CD4-positive, CD25-positive, alpha-beta regulatory T cell (primary cell): ENCODE measurements at places on chromosomes 3 and 15.

GRCh38 chr3:156535162-156535627 is 19.7 kb downstream of the SSR3 start:
- no peak for DNase-seq

- DNase-seq: no peak
These were observed 117.1 kb upstream of the UBP1 start for GRCh38 chr3:33557279-33557678.

DNA sequence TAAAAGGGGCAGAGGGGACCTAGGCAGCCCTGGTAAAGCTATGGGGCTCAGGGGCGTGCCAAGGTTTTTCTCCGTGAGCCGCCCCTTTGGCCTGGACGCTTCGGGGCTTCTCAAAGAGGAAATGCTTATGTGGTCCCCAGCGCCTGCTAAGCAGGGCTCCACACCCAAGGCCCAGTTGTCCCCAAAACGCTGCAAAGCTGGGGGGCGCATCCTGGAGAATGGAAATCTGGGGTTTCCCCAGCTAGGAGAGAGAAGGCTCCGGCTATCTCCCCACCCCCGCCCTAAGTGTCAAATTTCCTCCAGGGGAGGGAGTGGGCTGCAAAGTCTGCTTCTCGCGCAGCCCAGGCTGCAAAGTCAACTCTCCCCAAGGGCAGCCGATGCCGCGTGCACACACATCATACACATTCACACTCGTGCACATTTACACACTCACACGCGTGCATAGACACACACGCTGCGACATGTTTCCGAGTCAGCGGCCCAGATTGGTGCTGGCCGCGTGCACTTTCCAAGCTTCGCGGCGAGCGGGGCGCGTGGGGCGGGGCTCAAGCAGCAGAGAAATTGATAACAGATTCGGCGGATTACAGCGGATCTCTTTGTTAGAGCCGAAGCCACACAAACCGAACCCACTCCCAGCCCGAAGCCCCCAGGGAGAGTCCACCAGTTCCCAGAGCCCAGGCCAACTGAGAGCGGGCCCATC is 4.5 kb downstream of the WNT5A start:
- no peak for DNase-seq

DNA sequence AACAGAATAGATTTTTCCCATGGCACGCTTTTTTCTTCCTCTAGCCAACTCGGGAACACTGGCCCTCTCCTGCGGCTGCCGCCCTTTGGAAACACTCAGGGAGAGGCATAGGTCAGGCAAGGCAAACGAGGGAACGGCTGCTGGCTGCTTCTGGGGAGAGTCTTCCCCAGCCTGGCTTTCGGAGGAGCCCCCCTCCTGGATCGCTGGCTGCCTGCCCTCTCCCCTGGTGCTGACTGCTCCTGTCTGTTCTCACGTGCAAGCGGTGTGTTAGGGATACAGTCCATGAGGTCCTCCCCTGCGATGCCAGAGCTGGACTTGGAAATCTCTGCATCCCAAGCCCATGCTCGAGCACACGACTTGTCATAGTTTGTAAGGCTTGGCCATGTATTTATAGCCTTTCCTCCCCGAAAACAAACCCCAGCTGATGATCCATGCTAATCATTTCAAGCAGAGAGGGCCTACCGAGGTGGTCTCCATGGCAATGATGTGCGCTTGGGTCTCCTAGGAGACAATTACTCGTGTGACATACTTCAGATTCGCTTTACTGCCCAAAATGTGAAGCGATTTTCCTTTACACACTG is 315.6 kb upstream of the ATP10A start:
- no peak for DNase-seq

GRCh38 chr3:193016437-193016901 is 98.8 kb upstream of the MB21D2 start:
- no peak for DNase-seq

DNA sequence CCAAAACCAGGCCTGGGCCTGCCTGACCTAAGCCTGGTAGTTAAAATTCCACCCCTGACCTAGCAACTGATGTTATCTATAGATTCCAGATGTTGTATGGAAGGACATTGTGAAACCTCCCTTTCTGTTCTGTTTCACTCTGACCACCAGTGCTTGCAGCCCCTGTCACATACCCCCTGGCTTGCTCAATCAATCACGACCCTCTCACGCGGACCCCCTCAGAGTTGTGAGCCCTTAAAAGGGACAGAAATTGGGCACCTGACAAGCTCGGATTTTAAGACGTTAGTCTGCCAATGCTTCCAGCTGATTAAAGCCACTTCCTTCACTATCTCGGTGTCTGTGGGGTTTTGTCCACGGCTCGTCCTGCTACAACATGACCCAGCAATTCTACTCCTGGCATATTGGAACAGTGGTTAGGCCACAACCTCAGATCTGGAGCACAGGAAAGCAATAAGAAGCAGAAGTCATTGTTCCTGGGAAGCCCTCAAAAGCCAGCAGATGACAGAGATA is 36.7 kb upstream of the LHFPL4 start:
- DNase-seq: no peak

- no peak for DNase-seq
These were observed 13.9 kb upstream of the ANPEP start for GRCh38 chr15:89828281-89829145.

DNA sequence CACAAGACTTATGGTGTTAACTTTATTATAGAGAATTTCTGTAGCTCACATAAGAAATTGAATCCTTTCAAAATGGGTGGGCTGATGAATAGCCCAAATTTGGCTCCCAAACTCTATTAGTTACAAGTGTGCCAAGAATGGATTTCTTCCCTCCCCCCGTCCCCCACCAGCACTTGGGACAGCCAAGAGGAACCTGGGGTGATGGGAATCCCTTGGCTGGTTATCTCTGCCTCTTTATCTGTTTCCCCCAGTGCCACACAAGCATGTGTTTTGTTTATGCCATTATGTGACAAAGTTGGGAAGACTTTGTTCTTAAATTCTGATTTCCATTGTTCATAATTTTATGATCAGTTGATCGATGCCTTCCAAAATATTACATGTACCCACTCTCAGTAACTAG is 28.3 kb downstream of the CMSS1 start:
- no peak for DNase-seq

GRCh38 chr3:57701781-57702180 is 8.9 kb upstream of the DENND6A start:
- no peak for DNase-seq

DNA sequence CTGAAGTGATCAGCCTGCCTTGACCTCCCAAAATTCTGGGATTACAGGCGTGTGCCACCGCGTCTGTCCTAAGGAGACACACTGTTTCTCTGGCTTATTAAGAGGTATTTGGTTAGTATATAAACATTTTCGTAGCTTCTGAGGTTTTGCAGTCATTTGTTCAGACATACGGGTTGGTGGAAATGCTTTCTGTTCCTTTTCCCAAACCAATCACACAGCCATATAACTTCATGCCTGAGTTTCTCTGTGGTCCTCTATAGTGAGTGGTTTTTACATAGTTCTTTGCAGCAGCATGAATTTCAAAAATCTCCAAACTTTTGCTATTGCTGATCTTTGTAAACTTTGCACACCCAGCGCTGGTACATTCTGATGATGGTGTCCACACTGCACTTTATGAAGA is 100.5 kb downstream of the AKAP13 start:
- no peak for DNase-seq

DNA sequence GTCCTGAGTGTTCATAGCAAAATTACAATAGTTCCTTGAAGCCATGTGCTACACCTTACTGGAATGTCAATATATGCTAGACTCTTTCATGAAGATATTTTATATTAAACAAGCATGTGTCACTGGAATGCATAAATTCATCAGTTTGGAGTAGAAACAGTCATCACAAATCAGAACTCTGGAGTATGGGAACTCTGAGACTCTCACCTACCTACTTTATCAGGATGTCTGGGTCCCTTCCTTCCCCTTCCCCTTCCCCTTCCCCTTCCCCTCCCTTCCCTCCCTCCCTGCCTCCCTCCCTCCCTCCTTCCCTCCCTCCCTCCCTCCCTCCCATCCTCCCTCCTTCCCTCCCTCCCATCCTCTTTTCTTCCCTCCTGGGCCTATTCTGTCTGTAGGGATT is 144.7 kb upstream of the PEX5L start:
- no peak for DNase-seq

DNA sequence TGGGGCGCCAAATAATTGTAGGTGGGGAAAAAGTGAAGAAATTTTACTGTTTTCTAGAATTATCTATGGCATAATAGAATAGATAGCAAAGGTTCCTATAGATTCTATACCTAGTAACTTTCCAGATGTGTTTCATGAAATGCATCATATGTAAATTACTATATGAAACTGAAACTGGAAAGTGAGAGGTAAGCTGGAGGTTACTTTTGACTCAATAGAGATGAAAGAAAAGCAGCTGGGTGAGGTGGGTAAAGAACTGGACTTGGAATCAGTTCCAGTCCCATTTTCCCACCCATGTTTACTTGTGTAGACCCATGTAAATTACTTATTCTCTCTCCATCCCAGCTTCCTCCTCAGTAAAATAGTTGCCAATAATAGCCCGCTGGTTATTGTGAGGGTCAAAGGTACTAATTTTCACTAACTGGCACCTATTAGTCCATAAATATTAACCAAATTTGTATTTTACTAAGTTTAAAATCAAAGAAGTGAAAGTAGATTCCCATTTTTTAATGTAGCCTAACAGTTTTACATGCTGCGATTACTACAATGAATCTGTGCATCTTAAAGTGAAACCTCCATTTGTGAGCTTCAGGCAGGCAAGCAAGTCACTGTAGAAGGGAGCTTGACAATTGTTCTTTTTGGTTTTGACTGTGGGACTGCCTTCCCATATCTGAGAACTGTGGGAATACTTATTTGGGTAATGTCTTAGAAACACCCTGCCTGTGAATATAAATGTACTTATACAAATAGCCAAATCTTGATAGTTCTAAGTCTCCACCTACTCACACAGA is 312.1 kb downstream of the SLC9A9 start:
- DNase-seq: no peak

DNA sequence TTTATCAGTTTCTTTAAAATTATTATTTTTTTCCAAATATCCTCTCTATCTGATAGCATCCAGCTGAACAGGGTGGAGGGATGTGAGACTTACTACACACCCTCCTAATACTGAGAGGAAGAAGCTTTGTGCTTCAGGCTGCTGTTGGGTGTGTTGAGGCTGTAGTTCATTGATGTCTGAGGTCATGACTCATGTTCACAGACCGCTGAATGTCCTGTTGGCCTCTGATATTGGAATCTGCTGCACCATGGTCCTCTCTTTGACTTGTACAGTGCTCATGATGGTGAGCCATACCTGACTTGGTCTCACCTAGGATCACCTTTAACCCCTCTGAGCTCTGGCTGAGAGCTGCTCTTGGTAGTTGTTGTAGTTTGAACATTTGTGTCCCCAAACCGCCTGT is 302.9 kb downstream of the SATB1 start:
- DNase-seq: no peak

- DNase-seq: no peak
These were observed 86.1 kb downstream of the LIPC start for GRCh38 chr15:58517682-58518525.

DNA sequence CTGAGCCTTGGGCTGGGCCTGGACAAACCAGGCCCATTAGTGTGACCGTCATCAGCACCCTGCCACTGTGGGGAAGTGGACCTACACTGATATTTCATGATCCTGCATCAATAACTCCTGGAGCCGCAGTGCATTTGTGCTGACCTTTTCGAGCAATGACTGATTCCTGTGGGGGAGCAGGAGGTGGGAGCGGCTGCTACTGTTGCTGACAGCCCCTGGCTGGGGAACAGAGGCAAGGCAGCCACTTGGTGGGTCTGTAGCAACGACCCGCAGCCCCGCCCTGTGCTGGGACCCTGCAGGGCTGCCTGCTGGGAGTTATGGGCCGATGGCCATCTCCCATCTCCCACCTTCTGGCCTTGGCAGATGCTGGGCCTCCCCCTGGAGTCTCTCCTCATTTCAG is 42.1 kb downstream of the CCDC33 start:
- DNase-seq: no peak

- DNase-seq: no peak
These were observed 32.5 kb upstream of the ZNF445 start for GRCh38 chr3:44510000-44510368.
